Retina (tissue), 1 donor: ENCODE measurements at places on chromosomes 1 and 21.

DNA sequence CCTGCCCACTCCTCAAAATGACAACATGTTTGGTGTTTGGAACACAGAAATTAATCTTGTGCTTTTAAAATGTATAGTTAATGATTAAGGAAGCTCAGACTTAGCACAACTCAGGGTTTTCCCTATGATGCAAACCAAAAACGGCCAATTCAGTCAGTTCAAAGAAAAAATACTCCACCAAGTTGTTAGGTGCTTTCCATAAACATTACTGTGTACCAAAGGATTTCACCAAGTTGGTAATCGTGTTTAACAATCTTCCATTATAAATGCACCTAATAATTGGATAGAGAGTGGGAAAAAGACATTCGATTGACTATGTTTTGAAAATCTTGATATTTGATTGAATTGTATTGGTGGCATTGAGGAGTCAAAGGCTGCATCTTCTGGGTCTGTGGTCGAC is 33.3 kb upstream of the DUSP10 start:
- no peak for DNase-seq

GRCh38 chr1:29200906-29201594 is 19.4 kb upstream of the SRSF4 start:
- no peak for DNase-seq

- DNase-seq = no peak
Measured at GRCh38 chr1:6185635-6186382, 5.7 kb upstream of the CHD5 start.

DNA sequence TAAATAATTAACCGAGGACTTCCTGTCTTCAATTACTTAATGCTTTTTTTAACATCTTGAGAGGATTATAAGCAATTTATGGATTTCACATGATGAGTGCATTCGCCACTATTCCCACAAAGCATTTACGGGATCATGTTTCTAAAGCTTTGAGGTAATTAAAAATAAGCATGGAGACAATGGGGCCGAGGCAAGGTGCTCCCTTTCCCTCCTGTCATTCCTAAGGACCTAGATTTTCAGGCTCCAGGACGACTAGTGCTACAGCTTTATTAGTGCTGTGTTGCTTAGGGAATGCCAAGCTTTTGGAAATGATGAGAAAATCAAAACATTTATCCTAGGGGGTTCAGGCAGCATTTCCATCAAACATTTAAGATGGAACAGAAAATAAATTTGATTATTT is 209.2 kb downstream of the KCTD3 start:
- no peak for DNase-seq

DNA sequence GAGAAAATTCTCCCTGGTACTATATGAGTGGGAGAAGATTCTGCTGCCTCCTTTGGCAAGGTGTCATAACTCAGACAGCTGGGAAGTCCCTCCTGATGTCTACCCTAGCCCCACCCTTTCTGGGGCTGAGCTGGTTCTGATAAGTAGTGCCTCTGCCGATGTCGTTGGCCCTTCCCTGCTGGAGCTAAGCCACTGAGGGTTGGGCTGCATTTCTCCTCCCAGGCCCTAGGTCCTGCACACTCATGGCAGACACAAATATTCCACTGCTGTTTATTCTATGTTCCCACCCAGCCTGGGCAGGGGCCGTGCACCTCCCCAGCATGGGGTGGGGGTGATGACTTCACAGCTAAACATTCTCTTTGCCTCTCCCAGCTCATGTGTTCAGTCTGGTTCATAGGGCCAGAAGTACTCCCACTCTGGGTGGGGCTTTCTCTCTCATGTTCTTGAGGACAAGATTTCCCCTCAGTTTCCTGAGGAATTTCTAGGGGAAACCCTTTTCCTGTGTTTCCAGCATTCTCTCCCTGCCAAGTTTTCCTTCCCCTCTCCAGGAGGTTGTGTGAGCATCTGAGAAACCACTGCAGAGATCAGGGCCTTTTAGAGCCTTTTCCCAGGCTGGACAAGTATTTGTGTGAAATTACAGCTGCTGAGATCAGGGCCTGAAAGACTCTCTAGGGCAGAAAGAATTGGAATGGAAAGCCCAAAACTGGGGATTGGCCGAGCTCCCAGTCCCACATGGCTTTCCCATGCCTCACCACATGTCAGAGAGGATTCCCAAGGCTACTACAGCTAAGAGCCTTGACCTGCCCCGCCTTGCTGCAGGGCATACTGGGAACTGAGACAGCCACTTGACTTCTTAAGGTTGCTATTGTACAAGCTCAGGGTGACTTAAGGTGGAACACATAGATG is 66.2 kb downstream of the ATP2B4 start:
- DNase-seq = no peak

GRCh38 chr1:17661546-17662157 is 93.5 kb upstream of the ACTL8 start:
- peak; percentile 89 for DNase-seq

DNA sequence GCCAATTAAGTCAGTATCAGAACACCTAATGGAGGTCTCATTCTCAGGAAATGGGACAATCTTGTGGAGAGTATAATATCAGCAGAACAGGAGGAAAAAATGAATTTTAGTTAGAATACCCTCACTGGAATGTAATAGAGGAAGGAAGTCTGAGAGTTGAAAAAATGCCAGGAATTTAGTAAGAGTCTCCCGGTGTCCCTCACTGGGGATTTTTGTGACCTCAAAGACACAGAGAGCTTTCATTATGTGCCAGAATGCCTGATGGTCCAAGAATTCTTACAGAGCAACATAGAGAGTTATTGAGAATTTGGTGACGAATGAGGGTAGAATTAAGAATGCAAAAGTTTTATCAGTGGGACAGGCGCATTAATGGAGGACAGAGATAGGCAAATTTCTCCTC is 443.5 kb upstream of the B3GALT2 start:
- DNase-seq = no peak

DNA sequence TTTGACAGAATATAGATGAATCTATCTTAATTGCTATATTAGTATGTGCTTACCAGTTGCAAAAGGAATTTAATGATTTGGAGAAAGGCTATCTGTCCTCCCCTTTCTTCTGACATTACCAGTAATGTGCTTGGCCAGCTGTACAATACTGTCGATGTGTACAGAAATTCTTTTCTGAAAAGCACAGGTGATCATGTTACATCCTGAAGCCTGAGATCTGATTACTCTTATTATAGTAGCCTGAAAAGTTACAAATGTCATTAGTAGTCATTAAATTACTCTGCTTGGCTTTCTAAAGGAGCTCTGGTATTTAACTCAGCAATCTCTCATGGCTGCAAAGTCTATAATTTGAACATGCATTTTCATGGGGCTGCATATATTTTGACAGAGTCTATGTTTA is 209.8 kb downstream of the PTPRC start:
- no peak for DNase-seq

DNA sequence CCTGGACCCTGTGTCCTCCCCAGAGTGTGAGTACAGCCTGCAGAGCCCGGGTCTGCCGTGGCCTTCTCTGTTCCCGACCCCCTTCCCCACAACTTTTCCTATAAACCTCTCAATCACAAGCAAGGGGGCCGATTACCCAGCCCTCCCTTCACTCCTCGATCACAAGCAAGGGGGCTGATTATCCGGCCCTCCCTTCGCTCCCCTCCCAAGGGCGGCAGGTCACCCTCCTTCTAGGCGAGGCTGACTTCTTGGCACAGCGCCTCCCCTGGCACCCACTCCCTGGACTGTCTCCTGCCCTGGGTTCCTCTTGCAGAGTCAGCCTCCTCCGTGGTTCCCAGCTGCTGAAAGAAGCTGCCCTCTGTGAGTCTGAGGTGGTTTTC is 12.3 kb upstream of the LDLRAP1 start:
- DNase-seq = no peak

- no peak for DNase-seq
Measured at GRCh38 chr1:21381354-21381753, 58.6 kb upstream of the NBPF3 start.

DNA sequence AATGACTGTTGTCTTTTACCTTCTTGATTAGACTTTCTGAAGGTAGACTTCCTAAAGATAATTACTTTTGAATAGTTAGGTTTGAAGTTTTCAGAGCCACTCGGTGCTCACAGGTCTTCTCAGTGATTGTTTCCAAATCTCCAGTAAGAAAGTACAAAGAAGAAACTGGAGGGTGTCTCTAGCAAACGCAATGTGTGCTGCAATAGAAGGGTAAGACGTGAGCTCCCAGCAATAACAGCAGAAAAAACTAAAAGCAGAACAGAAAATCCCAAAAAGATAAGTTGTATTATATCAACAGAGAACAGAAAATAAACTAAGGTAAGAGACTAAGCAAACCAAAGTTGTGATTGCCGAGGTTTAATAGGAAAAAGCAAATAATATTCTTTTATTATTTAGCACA is 1.8 kb downstream of the CTTNBP2NL start:
- DNase-seq = no peak

DNA sequence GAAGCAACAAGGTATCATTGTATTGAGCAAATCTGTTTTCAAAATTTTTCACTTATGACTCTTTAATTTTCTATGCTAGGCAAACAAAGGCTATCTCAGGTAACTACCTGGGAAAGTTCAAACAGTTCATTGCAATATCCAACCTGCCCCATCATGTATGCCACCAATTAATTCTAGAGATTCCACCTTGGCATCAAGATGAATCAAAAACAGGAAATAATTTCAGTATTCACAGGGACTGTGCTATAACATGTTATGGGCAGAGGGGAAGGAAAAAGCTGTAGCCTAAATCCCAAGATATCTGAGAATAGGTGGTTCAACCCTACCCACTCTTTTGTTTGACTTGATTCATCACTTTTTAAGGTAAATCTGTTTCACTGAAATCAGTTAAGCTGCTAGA is 67.5 kb upstream of the SH3GLB1 start:
- DNase-seq = no peak

- DNase-seq = no peak
Measured at GRCh38 chr1:27865821-27866220, 6.5 kb upstream of the THEMIS2 start.

GRCh38 chr1:9881838-9882249 is 28.2 kb downstream of the CTNNBIP1 start:
- no peak for DNase-seq

DNA sequence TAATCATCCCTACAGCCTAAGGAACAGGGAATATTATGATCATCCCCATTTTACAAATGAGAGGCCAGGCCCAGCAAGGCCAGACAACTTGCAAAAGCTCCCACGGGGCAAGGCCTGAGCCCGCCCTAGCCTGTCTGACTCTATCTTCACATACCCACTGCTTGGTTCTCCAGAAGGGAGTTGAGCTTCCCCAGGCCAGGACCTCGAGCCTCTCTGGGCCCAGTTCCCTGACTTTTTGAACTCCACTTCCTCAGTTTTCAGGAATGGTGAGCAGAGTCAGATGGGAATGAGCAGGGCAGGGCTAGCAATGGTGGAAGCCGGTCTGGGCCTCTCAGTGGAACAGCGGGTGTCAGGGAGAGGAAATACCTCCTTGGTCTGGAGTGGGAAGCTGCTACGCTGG is 39.3 kb downstream of the CACNA1S start:
- no peak for DNase-seq

DNA sequence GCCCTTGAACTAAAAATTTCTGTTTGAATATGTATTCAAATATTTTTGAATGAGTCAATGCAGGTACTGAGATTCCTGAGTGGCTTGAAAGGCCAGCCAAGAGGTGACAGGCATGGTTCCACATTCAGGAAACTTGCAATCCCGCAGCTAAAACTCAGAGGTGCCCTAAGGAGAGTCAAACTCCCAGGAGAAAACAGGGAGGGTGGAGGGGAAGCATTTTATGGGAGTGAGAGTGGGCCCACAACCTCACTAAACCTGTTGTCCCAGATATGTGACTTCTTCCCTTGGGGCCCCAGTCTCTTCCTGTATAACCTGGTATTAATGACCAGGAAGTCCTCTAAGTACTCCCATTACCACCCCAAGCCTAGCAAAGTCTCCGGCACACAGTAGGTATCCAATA is 189.6 kb downstream of the PLPP3 start:
- no peak for DNase-seq

DNA sequence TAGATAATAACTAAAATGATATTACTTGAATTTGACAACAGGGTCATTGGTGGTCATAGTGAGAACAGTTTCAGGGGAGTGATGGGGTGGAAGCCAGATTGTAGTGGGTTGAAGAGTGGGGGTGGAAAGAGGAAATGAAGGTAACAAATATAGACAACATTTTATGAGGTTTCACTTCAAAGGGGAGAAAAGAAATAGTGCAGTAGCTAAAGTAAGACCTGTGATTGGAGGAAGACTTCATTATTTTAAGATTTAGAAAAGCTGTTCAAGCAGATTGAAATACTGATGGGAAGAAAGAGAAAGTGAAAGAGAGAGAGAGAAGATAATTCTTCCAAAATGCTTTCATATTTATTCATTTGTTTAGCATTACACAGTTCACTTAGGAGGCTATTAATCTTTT is 52.0 kb upstream of the KCNA3 start:
- no peak for DNase-seq

DNA sequence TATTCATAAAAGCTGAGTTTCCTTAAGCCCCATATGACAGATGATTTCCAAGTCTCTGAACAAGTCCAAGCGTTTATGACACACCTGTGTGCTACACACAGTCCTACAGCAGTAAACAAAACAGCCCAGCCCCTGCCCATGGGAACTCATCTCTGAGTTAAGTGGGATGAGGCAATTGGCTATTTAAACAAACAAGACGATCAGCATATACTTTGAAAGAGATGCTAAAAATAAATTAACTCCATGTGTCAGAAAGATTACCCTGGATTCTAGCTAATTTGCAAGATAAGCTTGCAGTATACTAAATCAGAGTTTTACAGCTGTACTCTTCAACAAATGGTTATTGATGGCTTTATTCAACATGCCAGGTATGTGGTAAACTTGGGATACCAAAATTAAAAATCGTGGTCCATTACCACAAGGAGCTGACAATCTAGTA is 7.0 kb downstream of the PSMG1 start:
- DNase-seq = no peak

GRCh38 chr1:207745285-207745684 is 6.6 kb upstream of the CD46 start:
- DNase-seq = no peak

GRCh38 chr1:91124989-91125417 is 103.2 kb upstream of the ZNF644 start:
- peak; percentile 18 for DNase-seq

DNA sequence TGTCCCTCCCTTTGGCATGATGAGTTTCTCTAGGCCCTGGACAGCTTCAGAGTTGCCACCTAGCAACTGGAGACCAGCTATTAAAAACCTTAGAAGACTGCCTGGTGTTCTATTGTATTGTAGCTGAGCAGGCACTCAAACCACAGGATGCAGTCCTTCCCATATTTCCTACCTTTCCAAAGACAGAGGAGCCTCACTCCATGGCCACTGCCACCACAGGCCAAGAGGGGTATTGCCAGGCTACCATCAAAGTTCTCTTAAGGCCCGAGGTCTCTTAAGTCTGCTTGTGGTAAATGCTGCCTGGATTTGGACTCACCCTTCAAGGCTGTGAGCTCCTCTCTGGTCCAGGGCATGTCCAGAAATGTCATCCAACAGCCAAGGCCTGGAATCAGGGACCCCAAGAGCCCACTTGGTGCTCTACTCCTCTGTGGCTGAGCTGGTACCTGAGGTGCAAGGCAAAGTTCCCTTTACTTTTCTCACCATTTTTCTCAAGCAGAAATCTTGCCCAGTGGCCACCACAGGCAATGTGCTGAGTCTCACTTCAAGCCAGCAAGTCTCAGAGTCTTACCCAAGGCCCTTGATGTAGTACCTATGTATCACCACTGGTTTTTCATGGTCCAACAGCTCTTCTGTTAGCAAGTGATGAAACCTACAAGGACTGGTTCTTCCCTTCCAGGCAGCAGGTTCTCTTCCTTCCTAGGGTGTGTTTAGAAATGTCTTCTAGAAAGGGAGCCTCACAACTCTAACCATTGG is 269.4 kb downstream of the AMY1C start:
- no peak for DNase-seq

GRCh38 chr1:51061231-51061918 is 40.7 kb upstream of the C1orf185 start:
- DNase-seq = no peak
